ENCODE measurements at places on chromosomes 3 and 15.

- H3K4me1 ChIP-seq, result no peaks in the 10 kb centered on the region
- no peak overlapping the region for H3K27ac ChIP-seq
- DNase-seq, result no peak
- no peak overlapping the region for H3K4me3 ChIP-seq
- no peaks in the 10 kb centered on the region for H3K36me3 ChIP-seq
Observed at GRCh38 chr3:97736928-97737327, 27.6 kb upstream of the ARL6 start.

- no peaks in the 10 kb centered on the region for H3K36me3 ChIP-seq
- no peak overlapping the region for H3K4me3 ChIP-seq
- peaks cover 23% of the 10 kb centered on the region for H3K27me3 ChIP-seq
- H3K27ac ChIP-seq, result no peak overlapping the region
- H3K4me1 ChIP-seq, result peaks cover 24% of the 10 kb centered on the region
Observed at GRCh38 chr3:122004991-122005565, 17.0 kb downstream of the ILDR1 start.

DNA sequence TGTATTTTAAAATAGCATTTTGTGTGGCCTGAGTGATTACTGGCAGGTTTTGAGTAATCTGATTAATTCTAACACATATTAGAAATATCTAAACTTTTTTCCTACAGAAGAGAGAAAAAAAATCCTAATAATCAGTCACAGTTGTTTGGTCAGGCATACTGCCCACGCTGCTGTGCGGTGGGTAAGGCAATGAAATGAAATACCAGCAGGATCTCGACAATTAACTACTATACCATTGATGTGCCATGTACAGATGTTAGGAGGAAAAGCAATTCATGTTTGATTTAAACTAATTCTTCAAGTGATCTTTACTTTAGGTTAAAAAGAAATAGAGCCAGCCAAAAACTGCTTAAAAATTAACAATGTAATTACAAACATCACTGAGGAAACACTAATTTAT is 5.2 kb downstream of the GRAMD2A start:
- H3K27ac ChIP-seq, result no peak overlapping the region
- no peaks in the 10 kb centered on the region for H3K36me3 ChIP-seq
- no peak for DNase-seq
- peaks cover 19% of the 10 kb centered on the region for H3K27me3 ChIP-seq
- H3K4me1 ChIP-seq, result no peaks in the 10 kb centered on the region
- H3K4me3 ChIP-seq, result no peak overlapping the region

DNA sequence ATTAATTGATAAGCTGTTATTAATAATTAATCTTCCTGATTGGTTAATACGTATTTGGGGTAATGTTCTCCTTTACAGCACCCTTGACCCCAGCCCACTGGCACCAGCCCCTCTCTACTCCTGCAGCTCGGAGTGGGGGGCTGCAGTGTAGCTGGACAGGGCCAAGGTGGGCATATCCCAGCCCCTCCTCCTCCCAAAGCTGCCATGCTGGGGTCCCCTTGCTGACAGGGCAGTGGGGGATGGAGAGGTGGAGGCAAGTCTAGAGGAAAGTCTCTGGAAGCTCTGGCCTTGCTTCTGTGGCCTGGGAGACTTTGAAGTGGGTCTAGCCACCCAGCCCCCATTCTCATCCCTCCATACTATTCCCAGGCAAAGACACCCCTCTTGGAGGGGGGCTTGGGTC is 35.8 kb downstream of the HCN4 start:
- H3K27ac ChIP-seq, result no peak overlapping the region
- no peak overlapping the region for H3K4me3 ChIP-seq
- no peak for DNase-seq
- H3K27me3 ChIP-seq, result no peaks in the 10 kb centered on the region
- H3K36me3 ChIP-seq, result no peaks in the 10 kb centered on the region
- H3K4me1 ChIP-seq, result no peaks in the 10 kb centered on the region

DNA sequence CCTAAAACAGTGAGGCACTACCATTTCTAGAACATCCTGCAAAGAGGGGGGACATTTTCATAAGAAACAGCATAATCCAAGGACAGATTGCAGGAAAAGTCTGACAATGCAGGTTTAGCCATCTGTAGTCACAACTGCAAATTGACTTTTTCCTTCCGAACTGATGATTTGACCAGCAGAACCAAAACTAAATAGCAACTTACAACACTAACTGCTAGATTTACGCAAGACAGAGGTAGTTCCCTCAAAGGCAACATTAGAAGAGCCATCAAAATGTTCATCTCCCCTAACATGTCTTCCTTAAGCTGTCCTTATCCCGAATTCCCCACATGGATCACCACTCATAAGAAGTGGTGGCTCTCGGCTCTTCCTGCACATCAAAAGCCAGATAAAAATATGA is 129.6 kb downstream of the GADL1 start:
- no peaks in the 10 kb centered on the region for H3K36me3 ChIP-seq
- H3K27ac ChIP-seq, result no peak overlapping the region
- peaks cover 8% of the 10 kb centered on the region for H3K27me3 ChIP-seq
- no peak for DNase-seq

Measured in activated T-cell treated with anti-CD3 and anti-CD28 coated beads, Interleukin-2, amount 50 U/mL, for 72 hours (primary cell).